Activated naive CD8-positive, alpha-beta T cell treated with anti-CD3 and anti-CD28 coated beads for 36 hours (primary cell): ENCODE measurements at places on chromosomes 13 and 19. TPM values are rescaled to one million over a fixed set of nuclear protein-coding genes. Genes with fewer than 3 reads are reported as not detected.

DNA sequence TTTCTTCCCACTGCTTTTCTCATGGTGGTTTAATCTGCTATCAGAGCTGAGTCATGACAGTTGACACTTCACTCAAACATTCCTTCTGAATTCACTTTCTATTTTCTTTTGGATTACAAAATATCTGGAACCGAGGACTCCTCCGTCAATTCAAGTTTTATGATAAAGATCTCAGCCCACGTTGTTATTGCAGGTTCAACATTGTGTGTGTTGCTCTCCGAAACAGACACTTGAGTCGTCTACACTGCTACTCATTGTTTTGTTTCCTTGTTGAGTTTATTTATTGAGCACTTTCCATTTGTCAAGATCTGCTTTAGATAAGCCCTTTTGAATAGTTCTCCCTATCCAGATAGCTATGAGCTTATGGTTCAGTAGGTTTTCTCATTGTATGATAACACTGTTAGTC, 636.1 kb upstream of the GPC6 start:
- DNase-seq = no peak

GRCh38 chr13:40074338-40074737, 418.9 kb downstream of the COG6 start:
- DNase-seq = no peak

DNA sequence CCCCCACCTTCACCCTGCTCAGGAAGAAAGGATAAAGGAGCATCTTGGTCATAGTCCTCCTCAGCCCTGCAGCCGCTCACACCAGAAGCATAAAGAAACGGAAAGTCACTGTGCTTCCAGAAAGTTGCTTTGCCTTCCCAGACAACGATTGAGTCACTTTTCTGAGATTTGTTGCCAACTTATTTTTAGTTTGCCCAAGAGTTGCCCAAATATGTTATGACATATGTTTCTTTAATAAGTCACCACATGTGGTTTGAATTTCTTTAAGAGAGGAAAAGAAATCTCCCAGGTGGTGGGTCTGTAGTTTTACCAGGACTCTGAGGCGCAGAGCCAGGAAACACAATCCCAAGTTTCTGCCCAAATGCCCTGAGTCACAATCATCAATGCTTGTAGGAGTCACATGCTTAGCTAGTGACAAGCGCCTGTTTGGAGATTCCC, 63.4 kb upstream of the LRCH1 start:
- DNase-seq = no peak

DNA sequence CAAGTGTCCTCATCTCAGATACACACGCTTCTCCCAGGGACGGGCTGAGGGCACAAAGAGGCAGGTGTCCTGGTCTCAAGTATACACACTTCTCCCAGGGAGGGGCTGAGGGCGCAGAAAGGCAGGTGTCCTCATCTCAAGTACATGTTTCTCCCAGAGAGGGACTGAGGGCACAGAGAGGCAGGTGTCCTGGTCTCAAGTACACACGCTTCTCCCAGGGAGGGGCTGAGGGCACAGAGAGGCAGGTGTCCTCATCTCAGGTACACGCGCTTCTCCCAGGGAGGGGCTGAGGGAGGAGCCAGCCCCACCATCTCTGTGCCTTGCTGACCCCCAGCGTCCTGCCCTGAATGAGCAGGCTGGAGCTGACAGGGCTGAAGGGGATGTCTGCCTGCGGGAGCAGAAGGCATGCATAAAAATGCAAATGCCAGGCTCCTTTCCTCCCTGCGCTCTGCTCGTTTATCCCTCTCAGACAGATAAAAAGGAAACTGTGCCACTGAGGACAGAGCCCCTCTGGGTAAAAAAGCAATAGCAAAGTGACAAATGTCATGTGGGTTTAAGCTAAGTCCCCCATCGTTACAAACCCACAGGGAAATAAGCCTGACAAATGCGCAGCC, 96.1 kb upstream of the UQCRFS1 start:
- no peak for DNase-seq

DNA sequence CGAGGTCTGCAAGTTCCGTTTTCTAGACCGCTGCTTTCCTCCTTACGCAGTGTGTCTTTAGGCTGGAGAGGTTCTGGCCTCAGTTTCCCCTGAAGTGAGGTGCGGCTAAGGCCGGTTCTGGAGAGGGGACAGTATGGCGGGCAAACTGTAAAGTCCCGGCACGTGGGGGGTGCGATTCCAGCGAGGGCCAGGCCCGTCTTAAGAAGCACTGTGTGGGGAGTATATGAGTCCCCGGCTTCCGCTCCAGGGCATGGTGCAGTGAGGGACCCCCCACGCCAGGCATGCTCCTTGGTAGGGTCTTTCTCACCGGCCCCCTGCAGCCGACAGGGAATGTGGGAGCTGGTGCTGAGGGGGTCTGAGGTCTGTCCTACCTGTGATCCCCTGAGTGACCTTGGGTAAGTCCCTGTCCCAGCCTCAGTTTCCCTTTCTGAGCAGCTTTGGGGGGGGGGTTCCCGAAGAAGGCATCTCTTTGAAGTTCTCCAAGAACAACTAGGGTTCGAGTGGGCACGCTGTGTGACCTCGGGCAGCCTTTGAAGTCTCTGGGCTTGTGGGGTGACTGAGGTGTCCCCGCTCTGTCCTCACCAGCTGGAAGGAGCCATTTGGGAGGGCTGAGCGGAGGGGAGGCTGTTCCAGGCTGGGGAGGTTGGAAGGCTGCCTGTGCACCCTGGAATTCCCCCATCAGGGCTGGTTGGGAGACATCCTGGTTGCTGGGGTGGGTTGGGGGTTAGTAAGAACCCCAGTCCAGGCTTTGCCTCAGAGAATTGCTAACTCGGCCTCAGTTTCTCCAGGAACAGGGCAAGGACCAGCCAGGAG, 1.5 kb downstream of the NFIC start:
- no peak for DNase-seq

GRCh38 chr13:30339738-30340330, 32.5 kb upstream of the KATNAL1 start:
- DNase-seq = no peak

- DNase-seq = no peak
Measured at GRCh38 chr19:36051236-36051635, 2.8 kb downstream of the THAP8 start.

GRCh38 chr13:23652909-23653726, 82.9 kb downstream of the TNFRSF19 start:
- DNase-seq = no peak

DNA sequence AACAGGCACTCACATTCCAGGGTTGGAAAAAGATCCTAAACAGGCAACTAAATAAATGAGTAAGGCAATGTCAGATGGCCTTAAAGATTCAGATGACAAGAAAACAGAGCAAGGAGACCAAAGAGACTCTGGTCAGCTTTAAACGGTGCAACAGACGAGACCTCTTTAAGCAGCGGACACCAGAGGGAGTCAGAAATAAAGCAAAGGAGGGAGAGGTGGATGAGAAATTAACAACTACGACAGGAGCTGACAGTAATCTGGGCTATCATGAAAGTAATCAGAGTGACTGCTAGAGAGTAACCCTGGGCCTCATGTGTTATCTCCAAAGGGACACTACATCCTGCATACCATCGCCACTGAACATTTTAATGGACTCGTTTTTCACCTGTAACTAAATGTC, 1.1 kb downstream of the ZNF550 start:
- DNase-seq = no peak

DNA sequence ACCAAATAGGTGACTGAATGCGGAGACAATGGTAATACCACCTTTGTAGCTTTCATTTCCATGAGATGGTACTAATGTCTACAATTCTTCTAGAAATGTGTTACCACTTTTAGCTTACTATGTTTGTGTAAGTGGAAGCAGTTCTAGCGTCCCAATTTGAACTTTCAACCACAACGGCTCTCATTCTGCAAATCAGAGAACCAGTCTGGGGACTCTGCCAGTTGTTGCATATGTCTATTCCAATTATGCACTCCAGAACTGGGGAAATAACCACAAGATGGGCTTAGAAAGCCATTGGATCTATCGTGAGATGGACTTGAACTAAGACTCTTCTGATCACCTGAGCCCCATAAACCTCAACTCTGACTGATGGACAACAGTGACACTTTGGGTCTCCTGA, 862.3 kb downstream of the SLITRK1 start:
- no peak for DNase-seq

DNA sequence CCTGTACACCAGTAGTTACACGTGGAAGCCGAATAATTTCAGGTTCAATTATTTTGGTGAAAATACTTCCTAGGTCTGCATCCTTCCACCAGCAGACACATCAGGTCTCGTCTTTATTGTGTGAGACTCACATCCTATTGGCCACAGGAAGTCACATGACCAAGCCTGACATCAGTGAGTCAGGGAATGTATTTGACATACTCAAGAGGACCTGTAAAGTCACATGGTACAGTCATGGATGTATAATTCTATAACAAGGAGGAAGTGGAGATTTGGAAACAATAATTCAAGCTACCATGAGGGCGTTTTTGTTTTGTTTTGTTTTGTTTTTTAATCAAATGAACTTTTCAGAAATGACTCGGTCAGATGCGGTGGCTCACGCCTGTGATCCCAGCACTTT, 9.3 kb upstream of the HIF3A start:
- no peak for DNase-seq

- peak; percentile 34 for DNase-seq
Measured at GRCh38 chr19:4556597-4557127, 2.8 kb downstream of the SEMA6B start.

GRCh38 chr19:41308450-41309179, 1.4 kb upstream of the CCDC97 start:
- DNase-seq = peak; percentile 85

DNA sequence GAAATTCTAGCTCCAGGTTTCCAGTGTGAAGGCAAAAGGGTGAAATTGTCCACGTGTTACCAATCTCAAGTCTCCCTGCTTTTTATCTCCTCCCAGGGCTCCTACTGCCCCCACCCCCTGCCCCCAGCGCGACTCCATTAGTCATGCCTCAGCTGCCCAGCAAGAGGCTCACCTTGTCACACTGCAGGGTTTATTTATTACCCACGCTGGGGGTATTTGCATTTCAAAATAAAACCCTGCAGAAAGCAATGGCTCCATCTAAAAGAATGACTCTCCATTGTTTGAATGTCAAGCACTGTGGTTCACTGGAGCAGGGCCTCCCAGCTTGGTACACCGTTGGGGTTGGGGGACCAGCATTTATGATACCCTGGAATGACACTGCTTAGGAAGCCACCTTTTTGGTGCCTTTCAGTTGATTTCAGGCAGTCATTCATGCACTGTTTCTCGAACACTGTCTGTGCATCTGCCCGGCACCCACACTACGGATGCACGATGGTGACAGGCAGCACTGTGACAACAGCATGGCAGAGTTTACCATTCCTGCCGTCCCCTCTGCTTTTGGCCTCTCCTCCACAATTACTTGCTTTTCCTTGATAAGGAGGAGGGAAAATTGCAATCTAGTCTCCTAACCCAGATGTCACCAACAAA, 9.9 kb upstream of the POP4 start:
- no peak for DNase-seq

DNA sequence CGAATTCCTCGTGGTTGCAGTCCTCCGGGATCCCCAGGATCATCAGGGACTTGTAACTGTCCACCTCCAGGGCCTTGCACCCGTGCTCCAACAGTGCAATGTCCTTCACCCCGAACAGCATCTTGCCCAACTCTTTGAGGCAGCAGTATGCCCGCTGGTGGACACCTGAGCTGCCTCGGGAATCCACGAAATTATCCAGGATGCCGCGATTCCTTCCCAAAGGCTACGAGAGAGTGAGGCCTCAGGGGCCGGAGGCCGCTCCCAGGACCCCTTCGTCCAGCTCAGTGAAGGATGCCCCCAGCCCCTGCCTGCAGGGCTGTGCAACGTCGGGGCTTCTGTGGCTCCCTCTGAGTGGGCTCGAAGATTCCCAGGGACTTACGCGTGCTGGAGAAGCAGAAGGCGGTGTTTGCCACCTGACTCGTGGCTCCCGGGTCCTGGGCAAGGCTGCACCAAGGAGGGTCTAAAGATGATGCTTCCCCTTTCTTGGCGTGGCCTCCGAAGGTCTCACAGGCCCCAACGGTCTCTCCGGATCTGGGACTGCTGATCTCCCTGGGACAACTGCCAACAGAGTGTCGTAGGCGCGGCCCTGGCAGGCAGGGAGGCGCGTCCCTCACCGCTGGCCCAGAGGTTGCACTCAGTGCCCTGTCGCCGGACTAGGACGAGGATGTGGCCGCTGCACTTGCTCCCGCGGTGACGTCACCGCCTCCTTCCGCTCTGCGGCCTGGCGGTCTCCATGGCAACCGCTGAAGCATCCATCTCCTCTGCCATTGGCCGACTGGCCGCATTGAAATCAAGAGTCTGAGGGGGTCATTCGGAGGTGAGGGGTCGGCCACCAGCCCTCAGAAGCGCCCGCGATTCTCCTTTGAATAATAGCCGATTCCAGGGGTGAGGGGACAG, at the start of gene PNMA8C:
TSS of gene PNMA8C (minus strand) at position 698 of the 897 bp plus-strand sequence. CDS start at position 121, 577 bp downstream.
- DNase-seq = peak; percentile 66

GRCh38 chr13:82070416-82070815, 1729.5 kb upstream of the SPRY2 start:
- DNase-seq = no peak

- DNase-seq = no peak
Measured at GRCh38 chr19:28425046-28425931, 787.7 kb downstream of the UQCRFS1 start.

DNA sequence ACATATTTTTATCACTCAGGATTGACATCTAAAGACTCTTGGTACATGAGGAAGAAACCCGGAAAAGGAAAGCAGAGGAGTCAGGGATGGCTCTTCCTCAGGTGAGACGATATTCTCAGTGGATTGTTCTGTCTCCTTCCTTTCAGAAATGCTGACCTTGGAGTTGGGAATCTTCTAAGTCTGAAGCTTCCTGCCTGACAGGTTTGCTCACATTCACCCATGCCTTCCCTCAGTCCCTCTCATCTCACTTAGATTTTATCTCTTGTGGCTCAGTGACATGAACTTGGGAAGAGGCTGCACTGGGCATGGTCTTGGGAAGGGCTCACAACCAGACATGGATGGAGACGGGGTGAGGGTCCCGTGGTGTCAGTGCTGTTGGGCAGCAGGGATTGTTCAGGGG, 6.7 kb downstream of the ZNF525 start:
- DNase-seq = no peak

DNA sequence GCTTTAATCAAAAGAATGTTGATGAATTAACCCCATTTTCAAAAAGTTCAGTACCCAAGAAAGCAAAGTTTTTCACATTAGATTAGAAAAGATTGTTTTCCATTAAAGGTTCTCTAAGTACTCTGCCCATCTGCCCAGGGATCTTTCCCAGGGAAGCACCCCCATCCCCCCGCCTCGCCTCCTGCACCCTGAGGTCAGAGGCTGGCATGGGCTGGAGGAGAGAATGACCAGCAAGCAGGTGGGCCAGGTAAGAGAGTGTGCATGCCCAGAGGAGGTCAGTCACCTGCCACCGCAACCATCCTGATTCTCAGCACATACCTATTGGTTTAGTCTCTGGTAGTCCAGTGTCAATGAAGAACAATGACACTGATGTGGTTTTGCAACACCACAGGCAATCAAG, 279.4 kb upstream of the ZNF507 start:
- no peak for DNase-seq

- DNase-seq = peak; percentile 57
Measured at GRCh38 chr13:30376426-30377311, 45.6 kb upstream of the UBE2L5 start.

The MAP2K7 gene
- total RNA-seq = 32.4 TPM

The ZNF99 gene
- total RNA-seq = not detected

The C13orf46 gene
- total RNA-seq = 0.96 TPM

The KIRREL2 gene
- total RNA-seq = 2.4 TPM

The PCDH8 gene
- total RNA-seq = not detected

The CEACAM6 gene
- total RNA-seq = not detected

The CYP2A7 gene
- total RNA-seq = not detected

The FCER2 gene
- 1.7 TPM for total RNA-seq
